ENCODE measurements at places on chromosomes 3 and 15.

DNA sequence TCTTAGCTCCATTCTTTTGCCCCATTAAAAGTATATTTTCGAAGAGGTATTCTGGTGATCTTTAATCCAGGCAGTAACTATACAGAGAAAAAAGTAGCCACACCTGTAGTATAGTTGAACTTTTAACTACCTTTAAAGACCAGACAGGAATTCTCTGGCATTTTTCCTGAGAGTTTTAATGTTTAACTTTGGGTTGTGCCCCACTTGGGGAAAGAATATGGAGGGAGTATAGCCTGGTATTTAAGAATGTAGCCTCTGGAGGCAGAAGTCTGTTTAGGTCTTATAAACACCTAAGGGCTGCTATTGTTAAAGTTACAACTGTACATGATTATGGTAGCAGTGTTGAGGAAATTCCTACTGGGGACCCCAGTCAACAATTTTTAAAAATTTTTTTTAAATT is 19.3 kb downstream of the C3orf85 start:
- DNase-seq: no peak

GRCh38 chr15:77426377-77426776 is 5.7 kb downstream of the HMG20A start:
- DNase-seq: no peak

- DNase-seq: no peak
Observed at GRCh38 chr3:159839561-159840379, 148.9 kb upstream of the IL12A start.

GRCh38 chr3:66010739-66011655 is 27.7 kb downstream of the MAGI1 start:
- no peak for DNase-seq

DNA sequence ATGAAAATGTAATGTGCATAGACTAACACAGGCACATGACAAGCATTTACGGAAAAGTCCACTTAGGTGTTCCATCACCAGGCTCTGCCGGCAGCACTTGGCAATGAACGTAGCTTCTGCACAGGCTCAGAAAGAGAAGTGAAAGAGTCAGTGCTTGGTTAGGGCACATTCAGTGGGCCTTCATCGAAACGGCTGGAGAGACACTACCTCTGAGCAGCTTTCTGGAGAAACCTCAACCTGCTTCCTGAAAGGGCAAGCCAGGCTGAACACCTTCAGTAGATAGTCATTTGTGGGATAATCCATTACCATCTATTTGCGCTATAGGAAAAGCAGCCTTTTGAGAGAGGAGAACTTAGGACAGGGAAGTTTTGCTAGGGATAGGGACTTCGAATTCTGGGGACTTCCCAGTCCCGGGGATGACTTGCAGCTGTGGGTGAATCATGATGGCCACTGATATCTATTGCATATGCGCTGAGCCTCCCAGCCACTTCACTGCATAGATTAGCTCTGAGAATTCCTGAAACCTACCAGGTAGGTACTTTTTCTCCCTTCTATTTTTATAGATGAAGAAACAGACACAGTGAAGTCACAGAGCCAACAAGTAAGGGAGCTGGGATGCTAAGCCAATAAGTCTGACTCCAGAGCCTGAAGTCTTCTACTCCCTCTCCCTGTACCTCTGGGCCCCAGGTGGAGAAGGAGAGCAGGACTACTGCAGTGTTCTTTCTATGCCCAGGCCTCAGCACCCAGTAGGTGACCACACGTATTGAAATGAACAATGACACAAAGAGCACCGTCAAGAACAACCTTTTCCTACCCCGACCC is 4.2 kb upstream of the SH2D7 start:
- no peak for DNase-seq

DNA sequence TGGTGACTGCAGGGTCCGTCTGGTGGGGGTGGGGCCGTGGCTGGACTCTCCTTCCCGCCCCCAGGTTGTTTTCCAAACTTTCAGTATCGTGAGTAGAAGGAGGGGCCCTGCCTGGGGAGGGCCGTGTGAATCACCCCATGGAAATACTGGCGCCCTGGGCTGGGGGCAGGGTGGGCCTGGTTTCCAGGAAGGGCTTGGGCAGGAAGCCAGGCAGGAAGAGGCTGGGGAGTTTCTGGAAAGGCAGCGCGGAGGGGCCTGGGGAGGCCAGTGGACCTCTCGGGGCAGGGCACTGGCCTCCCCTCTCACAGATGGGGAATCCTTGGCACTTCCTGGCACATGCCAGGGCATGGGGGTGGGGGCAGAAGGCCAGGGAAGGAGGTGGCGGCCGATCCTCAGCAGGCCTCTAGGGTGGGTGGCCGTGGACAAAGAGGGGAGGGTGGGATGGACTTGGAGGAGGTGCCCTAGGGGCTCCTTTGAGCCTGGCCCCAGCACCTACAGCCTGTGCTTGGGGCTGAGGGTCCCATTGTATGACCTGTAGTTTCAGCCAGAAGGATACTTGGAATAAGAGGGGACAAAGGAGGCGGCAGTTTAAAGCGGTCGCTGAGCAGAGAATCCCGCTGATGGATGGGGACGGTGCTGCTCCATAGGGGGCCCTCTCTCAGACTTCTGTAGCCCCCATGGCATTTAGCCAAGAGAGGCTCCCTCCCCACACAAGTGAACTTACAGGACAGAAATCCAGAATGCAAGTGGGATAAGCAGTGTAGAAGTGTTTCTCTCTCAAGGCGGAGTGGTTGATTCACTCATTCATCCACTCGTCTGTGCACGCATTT is 56.5 kb upstream of the GATA2 start:
- DNase-seq: no peak

DNA sequence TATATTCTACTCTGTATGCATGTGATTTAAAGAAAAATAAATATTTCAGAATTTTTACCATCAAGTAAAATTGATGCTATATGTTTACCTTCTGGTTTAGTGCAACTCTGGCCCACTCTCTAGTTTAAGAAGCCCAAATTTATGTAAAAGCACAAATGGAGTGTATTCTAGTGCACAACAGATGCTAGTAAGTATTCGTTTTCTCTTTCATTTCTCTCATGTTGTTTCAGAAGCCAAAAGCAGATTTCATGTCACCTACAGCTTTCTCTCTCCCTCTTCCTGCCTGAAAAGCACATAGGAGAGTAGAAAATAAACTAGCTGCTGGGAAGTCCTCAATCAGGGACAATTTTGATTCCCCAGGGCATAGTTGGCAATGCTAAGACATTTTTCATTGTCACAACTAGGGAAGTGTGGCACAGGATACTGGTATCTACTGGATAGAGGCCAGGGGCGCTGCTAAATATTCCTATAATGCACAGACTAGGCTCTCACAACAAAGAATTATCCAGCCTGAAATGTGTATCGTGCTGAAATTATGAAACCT is 147.4 kb upstream of the ARHGEF26 start:
- DNase-seq: no peak

- no peak for DNase-seq
Observed at GRCh38 chr3:140086642-140087041, 151.7 kb downstream of the CLSTN2 start.

- no peak for DNase-seq
Observed at GRCh38 chr3:171598990-171599389, 138.8 kb upstream of the TNIK start.
